ENCODE measurements at places on chromosomes 7 and 10.

- DNase-seq = no peak
These were observed 25.5 kb downstream of the FZD1 start for GRCh38 chr7:91289633-91290254.

GRCh38 chr7:114885836-114886235 is 36.1 kb upstream of the MDFIC start:
- no peak for DNase-seq

- DNase-seq = no peak
These were observed 12.5 kb downstream of the ADRA2A start for GRCh38 chr10:111089293-111089692.

- peak; percentile 5 for DNase-seq
These were observed 7.9 kb downstream of the GPRIN2 start for GRCh38 chr10:46548498-46549090.

- DNase-seq = no peak
These were observed 245.5 kb downstream of the DYNC1I1 start for GRCh38 chr7:96017877-96018276.

DNA sequence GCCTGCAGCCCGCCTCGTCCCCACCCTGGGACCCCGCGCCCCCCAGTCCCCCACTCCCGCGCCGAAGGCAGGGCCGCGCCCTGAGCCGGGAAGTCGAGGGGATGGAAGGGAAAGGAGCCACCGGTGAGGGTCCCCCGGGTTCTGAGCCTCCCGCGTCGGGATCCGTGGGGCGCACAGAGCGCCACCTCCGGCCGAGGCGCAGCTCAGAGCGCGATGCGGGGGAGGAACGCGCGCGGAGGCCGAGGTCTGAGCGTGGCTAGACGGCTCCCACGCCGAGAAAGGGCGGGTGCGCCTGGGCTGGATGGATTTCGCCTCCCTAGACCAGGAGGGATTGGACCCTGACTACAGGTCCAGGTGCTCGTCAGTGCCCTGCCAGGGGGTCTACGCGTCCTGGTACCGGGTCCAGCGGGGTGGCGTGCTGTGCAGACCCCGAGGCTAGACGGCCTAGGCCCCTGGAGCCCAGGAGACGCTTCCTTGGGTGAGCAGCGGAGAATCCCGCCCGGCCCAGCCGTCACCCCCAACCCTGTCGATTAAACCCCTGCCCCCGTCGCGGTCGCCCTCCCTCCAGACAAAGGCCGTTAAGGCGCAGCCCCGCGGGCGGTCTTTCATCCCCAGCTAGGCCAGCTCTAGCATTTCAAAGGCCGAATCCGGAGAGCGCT is 986 bp upstream of the PDGFA start:
- no peak for DNase-seq

GRCh38 chr10:47224546-47225218 is 75.3 kb upstream of the GDF10 start:
- DNase-seq = no peak

- no peak for DNase-seq
These were observed 5.7 kb upstream of the TAS2R39 start for GRCh38 chr7:143177374-143178119.

GRCh38 chr7:129642871-129643549 is 31.5 kb downstream of the NRF1 start:
- no peak for DNase-seq

DNA sequence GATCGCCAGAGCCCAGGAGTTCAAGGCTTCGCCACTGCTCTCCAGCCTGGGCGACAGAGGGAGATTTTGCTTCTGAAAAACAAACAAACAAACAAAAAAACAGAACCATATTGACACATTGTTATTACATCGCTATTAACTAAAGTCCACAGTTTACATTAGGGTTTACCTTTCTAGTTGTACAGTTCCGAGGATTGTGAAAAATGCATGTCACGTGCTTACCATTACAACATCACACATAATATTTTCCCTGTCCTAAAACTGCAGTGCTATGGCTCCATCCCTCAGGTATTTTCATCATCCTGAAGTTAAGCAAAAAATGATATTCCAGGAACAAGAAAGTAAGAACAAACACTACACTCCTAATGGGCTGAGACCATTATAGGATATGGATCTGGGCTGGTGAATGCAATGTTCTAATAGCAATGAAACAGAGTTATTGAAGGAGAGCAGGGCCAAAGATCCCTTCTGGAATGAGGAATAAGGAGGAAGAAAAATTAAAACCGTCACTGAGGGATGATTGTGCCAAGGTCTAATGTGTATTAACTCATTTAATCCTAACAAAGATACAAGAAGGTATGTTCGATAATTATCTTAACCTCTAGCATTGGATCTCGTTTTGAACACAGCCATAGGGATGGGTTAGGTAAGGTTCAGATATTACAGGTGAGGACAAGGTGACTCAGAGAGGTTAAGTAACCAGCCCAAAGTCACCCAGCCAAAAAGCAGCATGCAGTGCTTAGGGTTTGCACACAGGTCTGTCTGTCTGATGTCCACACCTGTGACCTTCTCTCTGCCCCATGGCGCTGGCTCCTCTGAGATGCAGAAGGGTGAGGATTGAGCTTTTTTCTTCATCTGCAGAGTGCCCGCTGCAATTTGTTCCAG is 14.0 kb upstream of the CUX1 start:
- DNase-seq = no peak

- DNase-seq = no peak
These were observed 206.9 kb upstream of the KLF14 start for GRCh38 chr7:130940907-130941306.

DNA sequence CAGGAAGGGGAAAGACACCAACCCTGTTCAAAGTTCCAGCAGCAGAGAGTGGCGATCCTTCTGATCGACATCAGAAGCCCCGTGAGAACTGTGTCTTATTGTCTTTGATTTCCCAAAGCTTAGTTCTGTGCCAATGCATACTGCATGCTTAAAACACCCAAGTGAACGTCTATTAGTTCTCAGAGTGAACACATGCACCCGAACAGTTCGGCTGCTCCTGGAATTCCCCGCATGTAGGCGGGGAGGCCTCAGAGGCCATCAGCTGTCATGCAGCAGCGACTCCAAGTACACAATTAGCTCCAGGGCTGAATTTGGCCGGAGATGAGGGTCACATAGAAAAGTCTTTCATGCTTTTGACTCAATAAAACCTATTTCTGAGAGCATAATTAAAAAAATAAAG is 276.9 kb downstream of the ZMYND11 start:
- no peak for DNase-seq

DNA sequence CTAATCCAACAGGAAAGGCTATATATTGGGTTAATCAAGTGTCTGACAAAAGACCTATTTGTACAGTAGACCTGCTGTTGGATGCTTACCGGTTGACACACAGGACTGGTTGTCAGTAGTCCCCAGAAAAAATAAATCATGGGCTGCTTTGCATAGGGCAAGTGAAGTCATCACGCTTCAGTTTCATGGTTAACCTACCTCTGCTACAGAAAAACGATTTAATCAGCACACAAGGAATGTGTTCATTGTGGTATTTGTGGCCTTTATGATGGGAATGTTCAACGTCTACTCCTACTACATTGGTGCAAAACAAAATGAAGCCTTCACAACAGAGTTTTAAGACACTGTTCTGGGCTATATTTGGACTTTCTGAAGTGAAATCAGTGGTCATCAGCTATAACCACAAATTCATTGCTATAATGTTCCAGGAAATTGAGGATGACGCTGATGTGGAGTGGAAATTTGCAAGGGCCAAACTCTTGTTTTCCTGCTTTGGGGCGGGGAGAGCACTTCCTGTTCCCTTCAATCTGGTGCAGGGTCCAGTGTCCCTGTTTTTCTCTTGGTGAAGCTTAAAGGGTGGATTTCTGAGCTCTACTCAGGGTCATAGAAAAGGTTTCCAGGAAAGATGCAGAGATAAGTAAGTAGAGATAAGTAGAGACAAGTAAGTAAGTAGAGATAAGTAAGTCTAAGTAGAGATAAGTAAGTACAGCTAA is 39.3 kb upstream of the GGCT start:
- no peak for DNase-seq

GRCh38 chr10:114304571-114305421 is 65.7 kb downstream of the VWA2 start:
- peak; percentile 69 for DNase-seq

DNA sequence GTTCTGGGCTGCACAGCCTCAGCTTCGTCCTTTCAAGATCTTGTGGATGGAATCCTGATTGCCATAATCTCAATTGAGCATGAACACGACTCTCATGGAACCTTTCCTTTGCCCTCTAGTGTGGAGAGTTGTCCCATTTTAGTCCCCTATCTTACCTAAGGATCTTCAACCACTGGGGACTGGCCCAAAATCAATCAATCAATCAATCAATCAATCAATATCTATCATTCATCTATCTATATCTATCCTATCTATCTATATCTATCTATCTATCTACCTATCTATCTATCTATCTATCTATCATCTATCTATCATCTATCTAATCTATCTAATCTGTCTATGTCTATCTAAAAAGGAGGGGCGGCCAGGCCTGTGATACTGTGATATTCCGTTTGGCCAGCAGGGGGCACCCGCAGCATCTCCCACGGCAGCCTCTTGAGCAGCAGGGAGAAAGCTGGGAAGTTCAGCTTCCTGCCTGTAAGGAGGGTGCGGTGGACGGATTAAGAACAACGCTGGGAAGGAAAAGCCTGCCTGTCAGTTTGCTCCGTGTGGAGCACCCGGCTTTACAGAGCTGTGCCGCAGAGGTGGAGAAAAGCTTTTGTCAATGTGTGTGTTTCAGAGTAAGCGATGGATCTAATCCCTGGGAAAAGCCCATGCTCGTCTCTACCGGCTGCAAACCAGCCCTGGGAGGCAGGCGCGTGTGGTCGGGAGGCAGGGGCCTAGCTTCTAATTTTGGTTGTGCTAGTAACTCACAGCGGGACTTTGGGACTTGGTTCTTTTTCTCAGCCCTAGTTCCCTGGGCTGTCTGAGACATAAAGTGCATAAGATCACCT is 124.9 kb downstream of the SH2D4B start:
- DNase-seq = peak; percentile 96

- DNase-seq = no peak
These were observed 96.0 kb downstream of the ANK3 start for GRCh38 chr10:60293581-60294175.

DNA sequence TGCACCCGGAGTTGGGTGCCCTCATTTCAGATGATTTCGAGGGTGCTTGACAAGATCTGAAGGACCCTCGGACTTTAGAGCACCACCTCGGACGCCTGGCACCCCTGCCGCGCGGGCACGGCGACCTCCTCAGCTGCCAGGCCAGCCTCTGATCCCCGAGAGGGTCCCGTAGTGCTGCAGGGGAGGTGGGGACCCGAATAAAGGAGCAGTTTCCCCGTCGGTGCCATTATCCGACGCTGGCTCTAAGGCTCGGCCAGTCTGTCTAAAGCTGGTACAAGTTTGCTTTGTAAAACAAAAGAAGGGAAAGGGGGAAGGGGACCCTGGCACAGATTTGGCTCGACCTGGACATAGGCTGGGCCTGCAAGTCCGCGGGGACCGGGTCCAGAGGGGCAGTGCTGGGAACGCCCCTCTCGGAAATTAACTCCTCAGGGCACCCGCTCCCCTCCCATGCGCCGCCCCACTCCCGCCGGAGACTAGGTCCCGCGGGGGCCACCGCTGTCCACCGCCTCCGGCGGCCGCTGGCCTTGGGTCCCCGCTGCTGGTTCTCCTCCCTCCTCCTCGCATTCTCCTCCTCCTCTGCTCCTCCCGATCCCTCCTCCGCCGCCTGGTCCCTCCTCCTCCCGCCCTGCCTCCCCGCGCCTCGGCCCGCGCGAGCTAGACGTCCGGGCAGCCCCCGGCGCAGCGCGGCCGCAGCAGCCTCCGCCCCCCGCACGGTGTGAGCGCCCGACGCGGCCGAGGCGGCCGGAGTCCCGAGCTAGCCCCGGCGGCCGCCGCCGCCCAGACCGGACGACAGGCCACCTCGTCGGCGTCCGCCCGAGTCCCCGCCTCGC is at the start of gene EGFR:
Gene EGFR (plus strand): TSS at position 657 of the 830 bp plus-strand sequence. CDS start 261 bp downstream, outside the sequence.
- peak; percentile 60 for DNase-seq

DNA sequence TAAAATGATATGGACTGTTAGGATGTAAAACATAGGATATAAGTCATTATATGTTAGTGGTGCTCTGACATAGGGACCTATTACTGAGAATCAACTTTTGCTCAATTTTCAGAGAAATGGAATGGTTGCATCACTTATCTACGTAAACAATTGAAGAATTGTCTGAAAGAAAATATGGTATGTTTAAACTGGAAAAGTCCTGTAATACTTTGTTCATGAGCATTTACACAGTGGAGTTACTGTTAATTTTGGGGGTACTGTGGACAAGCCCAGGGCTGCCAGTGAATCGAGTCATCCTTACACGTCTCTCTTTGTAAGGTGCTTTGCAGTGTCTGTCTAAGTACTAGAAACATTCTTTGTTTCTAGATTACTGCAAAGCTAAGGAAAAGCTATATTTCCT is 152.0 kb downstream of the ZNF22 start:
- DNase-seq = no peak

GRCh38 chr10:86178401-86179152 is 188.0 kb downstream of the GRID1 start:
- DNase-seq = peak; percentile 81

DNA sequence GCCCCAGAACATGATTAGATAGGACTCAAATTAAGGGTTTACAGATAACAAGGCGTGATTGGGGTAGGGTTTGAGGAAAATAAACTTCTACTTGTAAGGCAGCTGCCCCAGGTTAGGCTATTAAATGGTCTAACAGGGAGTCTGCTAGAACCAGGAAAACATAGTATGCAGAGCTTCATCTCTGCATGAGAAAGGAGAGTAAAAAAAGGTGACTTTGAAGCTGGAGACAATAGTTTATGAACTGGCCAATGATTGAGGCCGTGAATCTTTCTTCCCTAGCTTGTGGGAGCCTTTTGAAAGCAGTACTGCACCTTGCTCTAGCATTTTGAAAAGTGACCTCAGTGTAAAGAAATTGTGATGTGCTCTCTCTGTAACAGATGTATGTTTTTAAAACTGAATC is 48.5 kb upstream of the STARD3NL start:
- no peak for DNase-seq

All from WERI-Rb-1 (cell line).